ENCODE measurements at places on chromosomes 12 and 14.

DNA sequence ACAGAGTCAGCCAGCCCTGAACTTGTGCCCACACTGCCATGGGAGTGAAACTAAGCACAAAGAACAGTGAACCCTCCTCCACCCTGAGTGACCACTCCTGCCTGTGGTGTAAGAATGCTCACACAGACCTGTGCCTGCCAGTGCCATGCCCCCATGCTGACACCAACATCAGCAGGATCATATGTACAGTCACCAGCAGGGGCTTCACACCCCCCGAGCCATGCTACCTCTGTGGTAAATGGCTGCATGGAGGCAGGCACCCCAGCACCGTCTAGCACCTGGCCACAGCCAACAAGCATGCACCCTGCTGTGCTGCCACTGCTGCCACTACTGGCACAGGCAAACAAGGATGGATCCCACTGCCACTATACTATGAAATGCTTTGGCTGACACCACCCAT is 344.4 kb upstream of the CCDC196 start:
- no peak for DNase-seq

- no peak for DNase-seq
Measured at GRCh38 chr14:99975190-99975589, 90.0 kb upstream of the EVL start.

DNA sequence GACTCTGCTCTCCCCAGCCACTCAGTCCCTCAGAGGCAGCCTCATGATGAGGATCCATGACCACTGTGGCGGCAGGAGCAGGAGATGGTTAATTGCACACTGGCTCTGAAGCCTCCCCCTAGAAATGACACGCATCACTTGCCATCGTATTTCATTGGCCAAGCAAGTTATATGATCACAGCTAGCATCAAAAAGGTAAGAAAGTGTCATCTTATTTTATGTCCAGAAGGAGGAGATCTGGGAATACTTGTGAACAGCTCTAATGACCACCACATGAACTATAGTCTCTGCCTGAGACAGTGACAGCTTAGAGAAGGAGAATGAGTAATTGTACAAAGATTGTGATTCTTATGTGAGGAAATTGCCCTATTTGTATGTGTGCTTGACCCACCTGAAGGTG is 363.4 kb downstream of the NUAK1 start:
- peak; percentile 62 for DNase-seq

DNA sequence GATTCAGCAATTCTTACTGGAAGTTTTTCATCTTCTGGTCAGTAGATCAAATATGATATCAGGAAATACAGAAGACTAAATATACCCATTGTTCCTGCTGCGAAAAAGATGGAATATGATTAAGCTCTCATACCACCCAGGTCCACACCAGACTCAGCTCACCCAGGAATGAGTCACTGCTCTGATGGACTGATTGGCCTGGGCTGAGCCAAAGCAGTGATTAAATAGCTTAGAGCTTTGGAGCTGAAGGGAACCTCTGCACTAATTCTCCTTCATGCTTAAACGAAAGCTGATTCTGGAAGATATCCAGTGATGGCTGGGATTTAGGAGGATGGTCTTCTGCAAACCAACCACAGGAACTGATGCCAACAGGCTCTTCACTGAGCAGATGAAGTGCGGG is 62.0 kb upstream of the SYT1 start:
- peak; percentile 27 for DNase-seq

DNA sequence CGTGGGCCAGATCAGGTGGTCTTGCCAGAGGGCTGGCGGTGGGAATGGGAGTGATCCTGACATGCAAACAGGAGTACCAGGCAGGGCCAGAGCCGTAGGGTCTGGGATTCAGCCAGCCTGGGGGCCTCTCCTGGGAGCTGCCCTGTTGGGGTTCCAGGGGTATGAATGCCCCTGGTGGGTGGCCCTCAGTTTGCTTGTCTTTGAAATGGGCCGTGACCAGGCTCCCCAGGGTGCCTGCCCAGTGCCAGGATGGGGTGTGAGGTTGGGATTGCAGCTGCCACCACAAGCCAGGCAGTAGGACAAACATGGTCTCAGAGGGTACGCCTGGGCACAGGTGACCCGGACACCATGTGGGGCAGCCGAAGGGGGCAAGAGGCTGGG is 168.8 kb downstream of the KIF26A start:
- no peak for DNase-seq

DNA sequence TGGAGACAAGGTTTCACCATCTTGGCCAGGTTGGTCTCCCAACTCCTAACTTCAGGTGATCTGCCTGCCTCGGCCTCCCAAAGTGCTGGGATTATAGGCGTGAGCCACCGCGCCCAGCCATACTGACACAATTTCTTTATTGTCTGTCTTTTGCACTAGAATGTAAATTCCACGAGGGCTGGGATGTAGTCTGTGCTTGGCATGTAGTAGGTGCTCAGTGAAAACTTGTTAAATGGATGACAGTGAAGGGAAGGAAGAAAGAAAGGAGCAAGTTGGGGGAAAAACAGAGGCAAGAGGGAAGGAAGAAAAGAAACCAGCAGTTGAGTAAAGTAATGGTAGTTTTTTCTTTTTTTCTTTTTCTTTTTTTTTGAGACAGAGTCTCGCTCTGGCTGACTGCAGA is 53.1 kb downstream of the LIMA1 start:
- DNase-seq, result no peak

DNA sequence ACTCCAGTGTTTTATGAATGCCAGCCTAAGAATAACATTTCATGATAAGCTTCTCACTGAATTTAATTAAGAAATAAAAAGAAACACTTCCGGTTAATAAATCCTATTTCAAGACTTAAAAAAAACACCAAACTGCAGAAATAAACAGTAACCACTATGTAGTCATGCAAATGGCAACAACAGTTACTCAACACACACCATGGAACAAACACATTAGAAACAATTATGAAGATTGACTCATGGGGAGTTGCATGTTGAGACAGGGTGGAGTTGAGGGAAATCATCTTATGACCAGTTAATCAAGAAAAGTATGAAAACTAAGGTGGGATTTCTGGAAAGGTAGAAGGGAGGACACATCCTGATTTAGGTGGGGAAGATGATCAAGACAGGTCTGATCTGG is 52.7 kb downstream of the PLBD1 start:
- DNase-seq, result peak; percentile 13

DNA sequence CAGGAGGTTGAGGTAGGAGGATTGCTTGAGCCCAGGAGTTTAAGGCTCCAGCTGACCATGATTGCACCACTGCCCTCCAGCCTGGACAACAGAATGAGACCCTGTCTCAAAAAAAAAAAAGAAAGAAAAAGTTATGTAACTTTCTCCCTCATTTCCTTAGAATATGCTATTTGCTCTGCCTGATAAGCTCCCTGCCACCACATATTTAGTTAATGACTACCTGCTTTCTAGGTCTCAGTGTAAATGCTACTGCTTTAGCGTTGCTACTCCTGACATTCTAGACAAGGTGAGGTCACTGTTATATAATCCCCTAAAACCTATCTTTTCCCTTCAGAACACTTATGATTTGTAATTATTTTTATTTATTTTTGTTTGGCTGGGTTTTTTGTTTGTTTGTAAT is 86.3 kb upstream of the AMN1 start:
- no peak for DNase-seq

- peak; percentile 4 for DNase-seq
Measured at GRCh38 chr12:9052610-9053009, 63.1 kb downstream of the A2M start.

- DNase-seq, result peak; percentile 56
Measured at GRCh38 chr12:47773062-47773857, at the start of gene SLC48A1. Gene SLC48A1, plus strand, starts transcription at chr12:47773238. Its CDS starts 67 bp downstream, at chr12:47773305.

- no peak for DNase-seq
Measured at GRCh38 chr14:100568164-100568997, 18.8 kb downstream of the BEGAIN start.

- no peak for DNase-seq
Measured at GRCh38 chr12:94174576-94174975, 26.2 kb downstream of the PLXNC1 start.

DNA sequence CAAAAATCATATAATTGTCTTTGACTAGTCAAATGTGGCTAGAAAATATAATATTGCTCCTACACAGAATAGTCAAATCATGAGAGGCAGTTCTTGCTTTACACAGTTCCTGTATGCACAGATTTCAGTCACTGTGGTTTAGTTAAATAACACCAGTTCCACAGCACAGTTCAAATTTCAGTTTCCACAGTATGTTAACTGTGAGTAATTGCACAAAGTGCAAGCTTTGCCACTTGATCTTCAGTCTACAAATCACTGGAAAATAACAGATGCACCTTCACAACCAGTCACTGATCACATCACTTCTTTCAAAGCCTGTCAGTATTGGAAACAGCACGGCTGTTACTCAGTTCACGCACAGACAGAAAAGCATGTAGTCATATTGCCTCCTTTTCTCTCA is 38.7 kb downstream of the KCNH5 start:
- no peak for DNase-seq

DNA sequence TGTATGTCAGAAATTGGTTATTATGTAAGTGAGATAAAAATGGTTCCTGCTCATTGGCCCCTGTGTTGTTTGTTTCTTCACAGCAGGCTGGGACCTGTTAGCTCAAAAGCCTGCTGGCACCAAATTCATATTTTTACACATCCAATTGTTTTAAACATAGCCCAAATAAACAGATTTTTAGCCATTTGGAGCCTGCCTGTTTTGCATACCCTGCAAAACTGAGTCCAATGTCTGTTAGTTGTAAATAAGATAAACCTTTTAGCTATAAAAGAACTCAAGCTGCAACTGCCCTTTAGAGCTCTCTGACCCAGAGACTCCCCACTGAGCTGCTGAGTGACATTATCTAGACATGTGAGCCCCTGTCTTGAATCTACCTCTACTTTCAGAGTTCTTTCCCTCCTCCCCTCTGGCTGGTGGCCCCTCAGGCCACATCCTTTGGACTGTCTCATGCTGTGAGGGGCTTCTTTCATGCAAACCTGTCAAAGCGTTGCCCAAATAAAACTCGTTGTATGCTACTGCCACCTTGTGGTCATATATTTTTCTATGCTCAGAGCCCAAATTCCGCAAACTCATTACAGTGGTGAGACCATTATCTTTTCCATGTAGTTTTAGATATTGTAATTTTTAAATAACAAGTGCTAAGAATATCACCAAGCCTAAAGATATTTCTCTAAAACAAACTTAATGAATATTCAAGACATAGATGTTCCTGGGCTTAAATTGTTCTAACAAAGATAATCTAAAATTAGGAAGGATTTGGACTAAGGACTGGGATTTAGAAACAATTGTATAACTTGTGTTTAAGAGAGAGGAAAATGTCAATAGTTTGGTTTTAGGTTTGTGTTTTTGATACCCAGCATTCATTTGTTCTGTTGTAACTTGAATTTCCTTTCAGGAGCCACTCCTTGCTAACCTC is 337.9 kb downstream of the AACS start:
- DNase-seq, result peak; percentile 3

GRCh38 chr14:104546591-104547309 is 32.8 kb upstream of the C14orf180 start:
- DNase-seq, result no peak

GRCh38 chr14:63543826-63544406 is 739 bp upstream of the PPP2R5E start:
- no peak for DNase-seq

GRCh38 chr12:70664465-70664881 is 27.2 kb upstream of the PTPRB start:
- DNase-seq, result no peak

- DNase-seq, result peak; percentile 7
Measured at GRCh38 chr14:72743626-72744025, 150.3 kb downstream of the DPF3 start.

DNA sequence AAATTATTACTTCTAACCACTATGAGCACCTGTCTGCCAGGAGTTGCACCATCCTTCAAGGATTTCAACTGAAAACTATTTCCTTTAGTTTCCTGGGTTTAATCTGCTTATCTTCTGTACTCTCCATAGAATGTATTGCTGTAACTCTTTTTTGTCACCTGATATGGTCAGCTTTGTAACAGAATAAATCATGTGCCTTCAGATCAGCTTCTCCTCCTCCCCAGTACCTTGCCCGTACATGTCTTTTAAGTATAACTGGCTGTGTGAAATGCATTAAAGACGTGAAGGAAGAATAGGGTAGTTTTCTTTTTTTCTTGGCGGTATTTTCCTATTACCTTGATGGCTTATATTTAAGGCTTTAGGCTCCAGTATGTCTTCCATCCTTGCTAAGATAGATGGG is 200.3 kb upstream of the NAV3 start:
- no peak for DNase-seq

GRCh38 chr12:78494911-78495310 is 369.7 kb upstream of the SYT1 start:
- DNase-seq, result peak; percentile 54

- DNase-seq, result peak; percentile 56
Measured at GRCh38 chr12:110790301-110790700, 47.6 kb upstream of the PPP1CC start.

DNA sequence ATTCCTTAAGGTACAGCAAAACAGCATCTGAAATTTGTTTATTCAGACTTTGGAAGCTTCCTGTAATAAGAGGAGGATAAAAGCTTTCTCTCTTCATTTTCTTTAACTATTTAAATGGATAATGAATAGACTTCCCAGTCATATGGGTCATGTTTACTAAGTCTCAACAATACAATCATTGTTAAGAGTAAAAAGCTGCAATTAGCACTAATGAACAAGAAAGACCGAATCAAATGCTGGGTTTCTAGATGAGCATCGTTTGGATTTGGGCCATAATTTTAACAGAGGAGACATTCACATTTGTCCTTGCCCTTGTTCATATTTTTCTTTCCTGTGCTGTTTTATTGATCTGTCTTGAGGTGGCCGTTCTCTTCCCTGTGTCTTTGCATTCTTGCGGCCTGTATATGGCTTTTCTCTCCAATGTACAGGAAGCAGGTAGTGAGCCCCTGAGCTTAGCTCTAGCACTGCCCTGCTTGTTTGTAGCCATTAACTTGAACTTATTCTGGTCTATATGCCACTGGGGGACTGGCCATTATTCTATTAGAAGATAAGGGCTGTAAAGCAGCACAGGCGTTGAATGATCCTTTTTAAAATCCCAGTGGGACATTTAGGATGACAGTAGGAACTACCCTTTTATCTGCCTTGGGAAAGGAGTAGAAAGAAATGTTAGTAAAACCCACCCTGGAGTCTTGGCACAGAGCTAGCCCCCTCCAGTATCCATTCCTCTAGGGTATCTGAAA is 34.6 kb downstream of the ABHD12B start:
- no peak for DNase-seq

GRCh38 chr12:124543590-124544310 is 23.7 kb downstream of the NCOR2 start:
- no peak for DNase-seq

DNA sequence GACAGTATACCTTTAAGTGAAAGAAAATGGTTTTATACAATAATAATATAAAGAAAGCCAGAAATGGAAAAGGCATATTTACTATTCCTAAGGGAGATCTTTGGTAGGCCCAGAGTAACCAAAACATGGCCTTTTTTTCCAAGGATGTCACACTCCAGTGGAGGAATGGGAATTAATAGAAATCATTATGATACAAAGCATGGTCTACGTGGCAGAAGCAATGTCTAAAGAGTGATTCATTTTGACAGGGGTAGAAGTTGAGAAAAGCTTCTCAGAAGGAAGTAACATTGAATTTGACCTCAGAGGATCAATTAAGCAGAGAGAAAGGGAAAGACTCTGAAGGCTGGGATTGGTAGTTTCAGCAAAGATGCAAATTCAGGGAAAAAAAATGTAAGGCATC is 208.6 kb downstream of the BTG1 start:
- no peak for DNase-seq
